CD14-positive monocyte (primary cell): ENCODE measurements at places on chromosomes 7 and 10. TPM values are rescaled to one million over a fixed set of nuclear protein-coding genes. Genes with fewer than 3 reads are reported as not detected.

GRCh38 chr10:94105226-94105625 lies 111.5 kb downstream of the PLCE1 start:
- DNase-seq, result no peak

- no peak for DNase-seq
These were observed 28.1 kb downstream of the SLIT1 start for GRCh38 chr10:97157578-97158095.

POLR2J2 gene
- 1.2 TPM for polyA plus RNA-seq

ASB15 gene
- polyA plus RNA-seq, result not detected in 2 replicates

ASB13 gene
- polyA plus RNA-seq, result 12.9 and 13.3 TPM in 2 replicates

GET4 gene
- 36.8 and 40.4 TPM in 2 replicates for polyA plus RNA-seq

GRCh38 chr10:29157321-29157720 lies 131.5 kb upstream of the LYZL1 start:
- no peak for DNase-seq

ITPRID1 gene
- not detected for polyA plus RNA-seq

DNA sequence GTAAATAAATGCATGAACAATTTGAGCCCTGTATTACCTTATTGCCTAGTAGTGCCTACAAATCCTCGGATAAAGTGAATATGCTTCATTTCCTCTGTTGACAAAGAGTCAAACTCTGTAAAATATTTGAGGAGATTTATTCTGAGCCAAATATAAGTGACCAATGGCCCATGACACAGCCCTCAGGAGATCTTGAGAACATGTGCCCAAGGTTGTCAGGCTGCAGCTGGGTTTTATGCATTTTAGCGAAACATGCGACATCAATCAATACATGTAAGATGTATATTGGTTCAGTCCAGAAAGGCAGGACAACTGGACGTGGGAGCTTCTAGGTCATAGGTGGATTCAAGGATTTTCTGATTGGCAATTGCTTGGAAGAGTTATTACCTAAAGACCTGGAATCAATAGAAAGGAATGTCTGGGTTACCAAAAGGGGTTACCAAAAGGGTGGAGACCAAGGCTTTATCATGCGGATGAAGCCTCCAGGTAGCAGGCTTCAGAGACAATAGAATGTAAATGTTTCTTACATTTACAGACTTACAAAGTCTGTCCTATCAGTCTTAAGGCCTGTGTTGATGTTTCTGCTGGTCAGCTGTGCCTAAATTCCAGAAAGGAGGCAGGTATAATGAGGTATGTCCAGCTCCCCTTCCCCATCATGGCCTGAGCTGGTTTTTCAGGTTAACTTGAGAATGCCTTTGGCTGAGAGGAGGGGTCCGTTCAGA lies 220.1 kb upstream of the FZD1 start:
- no peak for DNase-seq

KMT2C gene
- 4.5 TPM for polyA plus RNA-seq

DNA sequence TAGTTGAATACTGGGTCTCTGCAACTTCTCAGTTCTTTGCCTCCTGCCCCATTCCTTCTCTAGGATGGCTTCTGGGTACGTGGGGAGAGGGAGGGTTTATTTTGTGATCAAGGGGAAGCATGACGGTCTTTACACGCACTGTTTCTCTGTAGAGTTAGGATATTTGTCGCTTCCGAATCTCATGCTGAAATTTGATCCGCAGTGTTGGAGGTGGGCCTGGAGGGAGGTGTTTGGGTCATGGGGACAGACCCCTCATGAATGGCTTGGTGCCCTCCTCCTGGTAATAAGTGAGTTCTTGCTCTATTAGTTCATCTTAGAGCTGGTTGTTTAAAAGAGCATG lies 311.2 kb downstream of the GALNT17 start:
- DNase-seq, result no peak

DNA sequence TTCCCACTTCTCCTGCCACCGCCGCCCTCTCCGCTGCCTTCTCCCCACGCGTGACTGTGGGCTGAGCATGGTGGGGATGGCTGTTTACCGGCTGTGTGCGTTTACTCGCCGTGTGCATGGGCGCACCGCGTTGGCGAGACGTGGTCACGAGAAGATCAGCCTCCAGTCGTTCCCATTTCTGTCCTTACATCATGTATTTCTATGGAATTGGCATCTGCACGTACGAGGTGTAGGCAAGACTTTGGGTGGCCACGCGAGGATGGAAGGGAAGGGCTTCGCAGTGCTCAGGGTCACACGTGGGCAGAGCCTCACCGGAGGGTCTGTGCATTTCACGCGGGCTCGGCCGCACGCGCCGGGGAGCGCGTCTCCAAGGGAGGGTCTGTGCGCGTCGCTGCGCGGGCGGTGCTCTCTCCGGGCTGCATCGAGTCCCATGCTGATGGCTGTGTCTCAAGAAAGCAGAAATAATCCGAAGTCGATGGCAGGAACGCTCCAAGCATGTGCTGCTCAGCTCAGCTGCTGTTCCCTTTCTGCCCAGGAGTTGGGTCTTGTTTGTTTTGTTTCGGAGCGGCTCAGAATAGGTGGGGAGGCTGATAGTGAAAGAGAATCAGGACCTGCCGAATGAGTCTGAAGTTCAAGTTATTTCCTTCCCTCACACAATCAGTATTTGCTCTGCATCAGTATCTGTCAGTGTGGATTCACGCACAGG lies 973 bp downstream of the CAMK1D start:
- peak; percentile 58 for DNase-seq

DNA sequence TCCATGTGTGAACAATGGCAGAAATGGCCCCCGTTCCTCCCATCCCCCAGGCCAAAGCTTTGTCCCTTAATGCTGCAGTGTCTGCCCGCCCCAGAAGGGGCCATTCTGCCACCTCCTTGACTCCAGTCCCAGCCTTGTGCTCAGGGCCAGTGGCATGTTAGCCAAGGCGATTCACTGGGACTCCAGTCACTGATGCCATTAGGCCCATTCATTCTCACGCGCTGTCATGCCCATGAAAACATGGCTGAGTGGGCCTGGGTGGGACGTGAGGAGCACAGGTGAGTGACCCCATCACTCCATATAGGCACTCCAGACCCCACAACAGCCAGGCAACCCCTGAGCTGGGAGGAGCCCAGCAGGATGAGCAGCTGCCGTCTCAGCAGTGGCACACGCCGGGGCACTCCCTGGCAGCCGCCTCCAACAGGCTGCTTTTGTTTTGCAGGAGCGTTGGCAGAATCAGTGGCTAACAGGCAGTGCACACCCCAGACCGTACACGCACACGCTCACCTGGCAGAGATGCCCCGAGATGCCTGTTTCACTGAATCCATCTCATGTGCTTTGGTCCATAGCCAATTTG lies 79.5 kb downstream of the TCERG1L start:
- no peak for DNase-seq

GRCh38 chr7:38658921-38659320 lies 27.7 kb upstream of the AMPH start:
- DNase-seq, result no peak

GRCh38 chr7:26419198-26419597 lies 127.5 kb downstream of the SNX10 start:
- DNase-seq, result no peak
